ENCODE measurements at places on chromosomes 12 and 14.

- DNase-seq = peak; percentile 48
Observed at GRCh38 chr12:125533434-125534029, 468.3 kb downstream of the AACS start.

- peak; percentile 66 for DNase-seq
Observed at GRCh38 chr12:102824218-102824835, 92.7 kb downstream of the PAH start.

DNA sequence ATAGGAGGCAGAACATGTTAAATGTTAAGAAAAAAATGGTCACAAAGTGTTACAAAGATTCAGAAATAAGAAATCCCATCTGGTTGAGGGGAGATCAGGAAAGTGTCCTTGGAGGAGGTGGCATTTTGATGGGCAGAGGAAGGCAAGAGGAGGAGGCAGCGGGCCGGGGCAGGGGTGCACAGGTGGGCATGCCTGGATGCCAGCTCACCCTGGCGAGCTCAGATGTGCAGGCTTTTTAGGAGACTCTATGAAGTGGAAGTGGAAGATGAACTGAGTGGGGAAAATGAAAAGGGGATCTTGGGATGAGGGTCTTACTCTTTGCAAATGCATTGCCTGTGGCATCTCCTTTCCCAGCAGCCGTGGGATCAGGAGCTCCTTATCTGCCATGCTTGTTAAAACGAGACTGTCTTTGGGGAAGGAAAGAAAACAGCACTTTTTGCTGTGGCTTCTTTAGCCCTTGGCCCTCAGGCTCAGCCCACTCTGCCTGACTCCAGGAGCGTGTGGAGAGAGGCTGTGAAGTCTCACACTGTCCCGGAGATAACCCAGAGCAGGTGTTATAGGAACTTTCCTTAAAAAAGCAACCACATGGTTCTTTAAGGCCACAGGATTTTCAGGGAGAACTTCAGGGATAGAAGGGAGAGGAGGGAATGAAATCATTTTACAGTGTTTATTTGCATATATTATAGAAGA is 62.6 kb downstream of the ELK3 start:
- no peak for DNase-seq

GRCh38 chr14:77276295-77276935 is 5.4 kb upstream of the NGB start:
- no peak for DNase-seq

DNA sequence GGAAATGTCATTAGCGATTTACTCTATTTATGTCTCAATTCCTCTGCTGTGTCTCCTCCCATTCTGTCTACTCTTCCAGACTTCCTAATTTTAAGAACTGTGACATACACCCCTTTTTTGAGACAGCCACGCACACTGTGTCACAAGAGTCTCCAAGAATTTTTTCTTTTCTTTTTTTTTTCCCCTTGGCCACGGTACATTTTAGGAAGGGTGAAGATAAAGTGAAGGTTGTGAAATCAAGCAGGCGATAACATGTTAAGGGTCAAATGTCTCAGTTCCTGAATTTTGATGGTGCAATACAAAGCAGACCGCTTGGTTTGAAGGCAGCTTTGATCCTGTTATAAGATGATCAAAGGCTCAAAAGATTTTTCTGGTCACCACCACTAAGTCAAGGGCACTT is 4.3 kb downstream of the OLR1 start:
- DNase-seq = no peak

- no peak for DNase-seq
Observed at GRCh38 chr12:76250256-76250655, 98.0 kb downstream of the BBS10 start.
